ENCODE measurements at places on chromosomes 16 and 17. TPM values are rescaled to one million over a fixed set of nuclear protein-coding genes. Genes with fewer than 3 reads are reported as not detected.

Gene SCNN1G
- total RNA-seq: 0.14 TPM

Gene TBC1D26
- total RNA-seq: under 0.01 TPM

Gene SLC5A11
- total RNA-seq: not detected

Gene SEC14L5
- 0.34 TPM for total RNA-seq

Gene BCAR1
- total RNA-seq: 30.1 TPM

Gene TLCD3A
- 49.3 TPM for total RNA-seq

Gene NTN3
- total RNA-seq: 0.21 TPM

Gene SRCIN1
- 0.68 TPM for total RNA-seq

Gene SCNN1B
- 1.7 TPM for total RNA-seq

Gene GCGR
- total RNA-seq: not detected

Gene MT1H
- total RNA-seq: not detected

Gene ADAMTS18
- total RNA-seq: not detected

Gene CBX2
- 2.8 TPM for total RNA-seq

Gene SMPD3
- under 0.01 TPM for total RNA-seq

Gene LRRC37A3
- total RNA-seq: 11.0 TPM

Gene ZNF750
- total RNA-seq: 10.6 TPM

Gene ADCY9
- 21.9 TPM for total RNA-seq

Gene MT3
- total RNA-seq: not detected

Gene FOXF1
- not detected for total RNA-seq

Gene TBC1D3H
- total RNA-seq: not detected

Gene NT5C3B
- 35.0 TPM for total RNA-seq

All from nasal cavity respiratory epithelium epithelial cell of viscerocranial mucosa (primary cell).